ENCODE measurements at places on chromosomes 12 and 14. TPM values are rescaled to one million over a fixed set of nuclear protein-coding genes. Genes with fewer than 3 reads are reported as not detected.
A peak's percentile ranks its signal among the peaks of the same experiment; 100 is the strongest.

The NT5DC3 gene
- 24.9 TPM for total RNA-seq

The KRT74 gene
- total RNA-seq, result not detected

The GALNT9 gene
- 0.33 TPM for total RNA-seq

The TSPAN19 gene
- total RNA-seq, result not detected

DNA sequence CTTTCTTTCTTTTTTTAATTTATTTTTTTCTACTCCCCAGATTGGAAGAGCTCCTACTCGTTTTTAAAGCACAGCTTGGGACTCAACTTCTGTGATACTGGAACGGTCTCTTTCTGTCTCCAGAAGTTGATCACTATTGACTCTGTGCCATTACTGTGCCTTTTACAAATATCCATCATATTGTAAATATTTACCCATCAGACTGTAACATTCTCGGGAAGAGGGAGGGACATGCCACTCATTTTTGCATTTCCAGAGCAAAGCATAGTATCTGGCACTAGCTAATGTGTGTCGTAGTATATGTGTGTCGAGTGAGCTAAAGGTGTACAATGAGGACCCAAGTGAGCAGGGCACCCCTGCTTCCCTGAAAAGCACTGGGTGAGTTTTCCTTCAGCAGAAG, 24.0 kb upstream of the GSG1 start:
- H3K4me3 ChIP-seq, result no peak overlapping the region
- DNase-seq, result no peak
- no peaks in the 10 kb centered on the region for H3K27me3 ChIP-seq
- peak overlapping the region; percentile 48 for H3K27ac ChIP-seq
- H3K36me3 ChIP-seq, result no peaks in the 10 kb centered on the region

- no peak for DNase-seq
- no peaks in the 10 kb centered on the region for H3K4me1 ChIP-seq
- H3K36me3 ChIP-seq, result no peaks in the 10 kb centered on the region
- no peak overlapping the region for H3K4me3 ChIP-seq
Measured at GRCh38 chr12:5232826-5233500, 189.3 kb downstream of the KCNA5 start.

- no peak for DNase-seq
- H3K27me3 ChIP-seq, result no peaks in the 10 kb centered on the region
- H3K36me3 ChIP-seq, result no peaks in the 10 kb centered on the region
- peaks cover 27% of the 10 kb centered on the region for H3K4me1 ChIP-seq
Measured at GRCh38 chr14:35353409-35354172, 51.0 kb downstream of the NFKBIA start.

- H3K36me3 ChIP-seq, result no peaks in the 10 kb centered on the region
- DNase-seq, result no peak
- H3K4me3 ChIP-seq, result no peak overlapping the region
- no peaks in the 10 kb centered on the region for H3K4me1 ChIP-seq
Measured at GRCh38 chr14:68627868-68628604, 164.8 kb downstream of the ZFP36L1 start.

DNA sequence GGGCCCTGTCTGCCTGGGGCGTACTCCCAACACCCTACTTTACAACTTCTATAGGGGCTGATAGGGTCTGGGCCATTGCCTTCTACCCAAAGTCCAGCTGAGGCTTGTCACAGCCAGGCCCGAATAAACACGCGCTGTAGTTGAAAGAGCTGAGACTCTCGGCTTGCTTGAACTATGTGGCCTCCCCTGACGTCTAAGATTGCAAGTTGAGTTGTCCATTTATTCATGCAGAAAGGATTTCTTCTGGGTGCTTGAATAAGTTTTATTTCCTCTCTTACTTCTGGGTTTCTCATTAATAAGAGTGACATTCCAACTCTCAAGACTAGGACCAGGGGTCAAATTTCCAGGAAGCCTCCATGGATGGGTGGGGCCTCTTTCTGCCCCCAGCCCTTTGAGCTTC, 74.4 kb upstream of the VRK1 start:
- H3K36me3 ChIP-seq, result no peaks in the 10 kb centered on the region
- H3K27ac ChIP-seq, result no peak overlapping the region
- no peak for DNase-seq
- no peak overlapping the region for H3K4me3 ChIP-seq
- no peaks in the 10 kb centered on the region for H3K27me3 ChIP-seq

DNA sequence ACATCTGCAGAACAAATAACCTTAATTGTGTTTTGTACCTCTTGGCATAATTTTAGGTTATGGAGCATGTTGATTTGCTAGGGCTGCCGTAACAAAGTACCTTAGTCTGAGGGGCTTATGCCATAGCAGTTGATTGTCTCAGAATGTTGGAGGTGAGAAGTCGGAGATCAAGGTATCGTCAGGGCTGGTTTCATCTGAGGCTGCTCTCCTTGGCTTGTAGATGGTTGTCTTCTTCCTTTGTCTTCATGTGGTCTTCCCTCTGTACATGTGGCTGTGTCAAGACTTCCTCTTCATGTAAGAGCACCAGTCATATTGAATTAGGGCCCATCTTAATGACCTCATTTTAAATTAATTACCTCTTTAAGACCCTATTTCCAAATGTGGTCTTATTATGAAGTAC, 64.4 kb upstream of the PTHLH start:
- H3K4me1 ChIP-seq, result no peaks in the 10 kb centered on the region
- no peaks in the 10 kb centered on the region for H3K27me3 ChIP-seq
- no peak for DNase-seq
- H3K36me3 ChIP-seq, result no peaks in the 10 kb centered on the region

GRCh38 chr14:50061664-50062437, 54.5 kb downstream of the VCPKMT start:
- no peaks in the 10 kb centered on the region for H3K27me3 ChIP-seq
- peak overlapping the region; percentile 88 for H3K27ac ChIP-seq
- no peak overlapping the region for H3K4me3 ChIP-seq

DNA sequence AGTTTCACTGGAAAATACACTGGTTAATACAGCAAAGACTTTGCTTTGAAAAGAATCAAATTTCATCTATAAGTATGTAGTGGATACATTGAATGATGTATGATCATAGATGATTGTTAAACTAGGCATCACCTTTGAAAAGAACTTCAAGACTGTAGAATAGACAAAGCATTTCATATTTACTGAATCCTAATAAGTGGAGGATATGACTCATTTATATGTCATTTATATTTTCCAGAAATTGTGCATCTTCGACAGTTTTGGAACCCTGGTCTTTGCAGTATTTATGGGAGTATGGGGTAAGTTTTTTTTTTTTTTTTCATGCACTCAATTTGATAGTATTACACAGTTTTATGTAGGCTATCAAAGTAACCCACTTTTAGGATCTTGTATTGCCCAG, 161.9 kb downstream of the ANO6 start:
- DNase-seq, result no peak
- H3K4me1 ChIP-seq, result no peaks in the 10 kb centered on the region
- no peak overlapping the region for H3K27ac ChIP-seq
- H3K27me3 ChIP-seq, result no peaks in the 10 kb centered on the region
- no peak overlapping the region for H3K4me3 ChIP-seq
- H3K36me3 ChIP-seq, result peaks cover 26% of the 10 kb centered on the region

- peaks cover 29% of the 10 kb centered on the region for H3K4me1 ChIP-seq
- H3K36me3 ChIP-seq, result no peaks in the 10 kb centered on the region
- H3K4me3 ChIP-seq, result peak overlapping the region; percentile 44
- peak overlapping the region; percentile 97 for H3K27ac ChIP-seq
- no peaks in the 10 kb centered on the region for H3K27me3 ChIP-seq
Measured at GRCh38 chr12:124940143-124940392, 25.6 kb upstream of the UBC start.

GRCh38 chr12:104387190-104387589, 69.6 kb upstream of the CHST11 start:
- no peak overlapping the region for H3K27ac ChIP-seq
- no peaks in the 10 kb centered on the region for H3K36me3 ChIP-seq
- no peak overlapping the region for H3K4me3 ChIP-seq

GRCh38 chr12:109598428-109598854, 24.8 kb downstream of the MVK start:
- H3K4me3 ChIP-seq, result no peak overlapping the region
- H3K36me3 ChIP-seq, result no peaks in the 10 kb centered on the region
- no peak for DNase-seq
- no peak overlapping the region for H3K27ac ChIP-seq
- H3K27me3 ChIP-seq, result no peaks in the 10 kb centered on the region
- H3K4me1 ChIP-seq, result peaks cover 8% of the 10 kb centered on the region

GRCh38 chr14:100454437-100454836, 131.3 kb downstream of the SLC25A47 start:
- H3K27me3 ChIP-seq, result no peaks in the 10 kb centered on the region
- no peaks in the 10 kb centered on the region for H3K4me1 ChIP-seq
- DNase-seq, result no peak

GRCh38 chr12:53060721-53061276, 10.9 kb downstream of the TNS2 start:
- DNase-seq, result no peak
- H3K27me3 ChIP-seq, result no peaks in the 10 kb centered on the region
- H3K36me3 ChIP-seq, result no peaks in the 10 kb centered on the region
- H3K4me1 ChIP-seq, result peaks cover 13% of the 10 kb centered on the region
- H3K27ac ChIP-seq, result no peak overlapping the region
- no peak overlapping the region for H3K4me3 ChIP-seq

GRCh38 chr14:91934554-91935285, 12.8 kb downstream of the FBLN5 start:
- H3K4me1 ChIP-seq, result no peaks in the 10 kb centered on the region
- H3K36me3 ChIP-seq, result no peaks in the 10 kb centered on the region
- no peak overlapping the region for H3K4me3 ChIP-seq
- no peak for DNase-seq

DNA sequence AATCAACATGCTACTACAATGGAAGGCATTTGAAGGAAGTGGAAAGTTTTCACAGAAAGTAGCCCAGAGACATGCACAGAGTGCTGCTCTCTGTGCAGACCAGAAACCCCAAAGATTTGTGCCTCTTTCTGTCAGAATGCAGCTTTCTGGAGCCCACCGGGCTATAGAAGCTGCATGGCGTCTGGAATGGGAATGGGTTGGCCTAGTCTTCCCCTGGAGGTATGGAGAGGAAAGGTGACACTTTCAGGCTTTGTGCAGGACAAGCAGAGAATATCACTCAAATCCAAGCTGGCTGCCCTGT, 21.3 kb upstream of the ZFP36L1 start:
- H3K27ac ChIP-seq, result peak overlapping the region; percentile 81
- H3K4me3 ChIP-seq, result no peak overlapping the region
- H3K36me3 ChIP-seq, result no peaks in the 10 kb centered on the region
- H3K4me1 ChIP-seq, result peaks cover 23% of the 10 kb centered on the region
- DNase-seq, result no peak
- no peaks in the 10 kb centered on the region for H3K27me3 ChIP-seq

- H3K4me3 ChIP-seq, result no peak overlapping the region
- no peaks in the 10 kb centered on the region for H3K27me3 ChIP-seq
Measured at GRCh38 chr12:132043770-132044467, 94.2 kb downstream of the EP400 start.

DNA sequence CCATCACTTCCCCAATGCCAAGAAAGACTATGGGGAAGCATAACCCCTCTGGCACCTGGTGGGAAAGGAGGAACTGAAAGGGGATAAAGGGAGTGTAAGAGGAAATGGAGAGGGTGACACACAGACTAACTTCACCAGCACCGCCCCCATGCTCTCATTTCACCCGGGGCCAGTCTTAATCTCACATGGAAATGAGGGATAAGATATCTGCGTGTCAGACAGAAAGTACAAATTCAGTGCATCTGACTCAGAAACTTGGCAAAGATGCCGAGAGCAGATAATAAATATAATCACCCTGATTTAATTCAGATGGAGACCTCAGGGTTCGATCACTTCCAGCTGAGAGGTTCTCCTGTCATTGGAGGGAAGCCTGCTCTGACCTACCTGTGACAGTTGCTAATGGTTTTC, 191.6 kb downstream of the DUSP6 start:
- H3K36me3 ChIP-seq, result no peaks in the 10 kb centered on the region
- H3K4me1 ChIP-seq, result no peaks in the 10 kb centered on the region
- H3K4me3 ChIP-seq, result no peak overlapping the region
- H3K27me3 ChIP-seq, result no peaks in the 10 kb centered on the region
- H3K27ac ChIP-seq, result no peak overlapping the region
- DNase-seq, result no peak

- no peak for DNase-seq
- no peak overlapping the region for H3K4me3 ChIP-seq
- 0 out of 2 replicates have a peak, but pooled peaks cover 2% of the 10 kb centered on the region for H3K27me3 ChIP-seq
- H3K36me3 ChIP-seq, result no peaks in the 10 kb centered on the region
Measured at GRCh38 chr12:94948232-94948810, 55.2 kb downstream of the NDUFA12 start.

GRCh38 chr12:76275511-76276093, 72.6 kb downstream of the BBS10 start:
- no peaks in the 10 kb centered on the region for H3K36me3 ChIP-seq
- no peak overlapping the region for H3K4me3 ChIP-seq
- no peaks in the 10 kb centered on the region for H3K4me1 ChIP-seq
- no peak overlapping the region for H3K27ac ChIP-seq

DNA sequence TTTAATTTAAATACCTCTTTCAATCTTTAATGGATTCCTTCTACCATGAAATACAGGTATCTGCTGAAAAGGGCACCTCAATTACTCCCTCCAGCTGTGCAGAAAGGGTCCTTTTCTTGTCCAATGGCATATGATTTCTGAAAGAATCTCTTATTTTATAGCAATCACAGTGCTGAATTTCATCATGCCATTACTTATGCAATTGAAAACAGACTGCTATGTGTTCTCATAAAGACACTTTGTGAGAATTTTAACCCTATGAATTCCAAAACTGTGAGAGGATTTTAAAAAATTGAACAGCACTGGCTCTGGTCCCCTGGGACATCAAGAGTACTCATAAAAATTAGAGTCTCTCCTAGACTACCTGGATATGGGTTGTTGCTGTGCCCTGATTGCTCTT, 45.9 kb upstream of the CNOT2 start:
- no peak for DNase-seq
- H3K4me1 ChIP-seq, result no peaks in the 10 kb centered on the region
- H3K27ac ChIP-seq, result no peak overlapping the region
- H3K27me3 ChIP-seq, result no peaks in the 10 kb centered on the region

DNA sequence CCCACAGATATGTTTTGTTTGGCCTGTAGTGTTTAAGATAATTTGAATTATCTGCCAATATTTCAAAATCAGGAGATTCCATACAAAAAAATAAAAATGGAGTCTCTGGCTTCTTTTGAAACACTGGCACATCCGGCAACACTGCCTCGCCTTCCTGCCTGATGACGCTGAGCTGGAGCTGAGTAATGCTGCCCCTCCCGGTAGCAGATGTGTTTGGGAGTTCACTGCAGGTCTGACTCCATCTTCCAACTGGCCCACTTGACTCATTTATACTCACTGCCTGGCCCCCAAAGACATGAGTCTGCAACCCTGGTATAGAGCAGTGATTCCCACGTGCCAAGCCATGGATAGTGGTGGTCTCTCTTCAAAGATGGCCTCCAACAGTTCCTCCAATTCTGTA, 7.4 kb downstream of the CIT start:
- H3K27me3 ChIP-seq, result no peaks in the 10 kb centered on the region
- H3K4me3 ChIP-seq, result no peak overlapping the region
- no peak overlapping the region for H3K27ac ChIP-seq

GRCh38 chr12:108724054-108724889, 7.0 kb downstream of the CORO1C start:
- peak overlapping the region; percentile 76 for H3K27ac ChIP-seq
- no peaks in the 10 kb centered on the region for H3K27me3 ChIP-seq
- no peak for DNase-seq
- H3K4me1 ChIP-seq, result peaks cover 63% of the 10 kb centered on the region
- no peaks in the 10 kb centered on the region for H3K36me3 ChIP-seq

GRCh38 chr12:45017916-45018315, 33.0 kb downstream of the DBX2 start:
- peaks cover 2% of the 10 kb centered on the region for H3K27me3 ChIP-seq
- H3K27ac ChIP-seq, result no peak overlapping the region
- no peak overlapping the region for H3K4me3 ChIP-seq
- no peak for DNase-seq
